T-helper 1 cell (primary cell): ENCODE measurements at places on chromosomes 5 and 9.

- DNase-seq: no peak
Observed at GRCh38 chr9:114836769-114837168, 30.9 kb upstream of the TNFSF15 start.

GRCh38 chr5:164951570-164951969 is 1446.2 kb downstream of the MAT2B start:
- no peak for DNase-seq

- DNase-seq: no peak
Observed at GRCh38 chr5:3190930-3191329, 404.7 kb upstream of the IRX1 start.

GRCh38 chr9:34601937-34602573 is 9.8 kb downstream of the RPP25L start:
- no peak for DNase-seq

GRCh38 chr9:111094433-111094924 is 56.2 kb upstream of the LPAR1 start:
- no peak for DNase-seq

DNA sequence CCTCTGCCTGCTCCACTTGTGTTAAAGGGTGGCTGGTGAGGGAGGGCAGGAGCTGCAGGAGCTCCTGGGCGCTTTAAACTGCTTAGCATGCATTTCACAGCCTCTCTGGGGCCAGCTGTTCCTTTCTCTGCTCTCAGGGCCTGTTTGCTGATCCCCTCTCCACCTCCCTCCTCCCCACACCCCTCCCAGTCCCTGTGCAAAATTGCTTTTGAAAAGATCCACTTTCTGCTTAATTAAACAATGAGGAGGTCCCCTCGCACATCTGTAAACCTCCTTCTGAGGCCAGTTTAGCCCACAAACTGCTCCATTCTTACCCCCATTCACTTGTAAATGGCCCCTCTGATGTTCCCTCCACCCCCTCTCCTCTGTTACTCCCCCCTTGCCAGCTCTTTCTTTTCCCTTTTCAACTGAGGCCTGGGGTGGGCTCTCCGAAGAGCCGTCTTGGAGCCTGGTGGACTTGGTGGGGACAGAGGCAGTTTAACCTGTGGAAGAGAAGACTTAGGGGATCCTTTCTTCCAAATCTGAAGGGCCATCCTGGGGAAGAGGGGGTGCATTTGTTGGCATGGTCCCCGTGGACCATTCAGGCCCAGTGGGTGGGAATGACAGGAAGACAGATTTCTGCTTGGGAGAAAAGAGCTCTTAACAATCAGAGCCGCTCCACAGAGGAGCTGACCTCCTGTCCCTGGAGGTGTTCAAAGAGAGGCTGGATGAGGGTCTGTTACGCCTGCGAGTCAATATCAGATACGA is 12.0 kb downstream of the URM1 start:
- no peak for DNase-seq

- DNase-seq: no peak
Observed at GRCh38 chr5:172005708-172006320, 624 bp downstream of the FBXW11 start.

- no peak for DNase-seq
Observed at GRCh38 chr9:13705918-13706317, 426.4 kb upstream of the MPDZ start.

DNA sequence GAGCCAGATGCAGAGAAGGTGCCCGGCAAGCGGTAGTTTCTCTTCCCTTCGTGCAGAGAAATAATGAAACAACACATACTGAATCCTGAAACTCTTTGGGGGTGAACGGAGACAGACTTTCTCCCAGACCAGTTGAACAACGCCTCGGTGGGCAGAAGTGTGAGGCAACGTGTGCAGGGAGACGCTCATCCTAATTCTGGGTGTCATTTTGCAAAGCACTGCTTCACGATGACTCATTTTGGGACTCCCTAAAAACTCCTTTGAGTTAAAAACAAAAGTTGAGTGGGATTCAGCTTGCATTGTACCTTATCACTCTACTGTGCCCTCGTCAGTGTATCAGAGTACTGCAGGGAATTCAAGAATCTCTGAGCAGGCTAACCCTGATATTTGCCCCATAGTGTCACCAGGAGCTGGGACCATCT is 3.5 kb upstream of the NEK6 start:
- DNase-seq: no peak

- DNase-seq: no peak
Observed at GRCh38 chr5:92553326-92553725, 1027.7 kb downstream of the NR2F1-AS1 start.
